Stimulated activated CD8-positive, alpha-beta memory T cell treated with anti-CD3 and anti-CD28 coated beads, Interleukin-12 subunit alpha, Interleukin-12 subunit beta, amount 100 ng/mL, for 4 hours (primary cell): ENCODE measurements at places on chromosomes 5 and 9.
A peak's percentile ranks its signal among the peaks of the same experiment; 100 is the strongest.

- DNase-seq: no peak
Observed at GRCh38 chr5:81826128-81826527, 75.2 kb upstream of the SSBP2 start.

- no peak for DNase-seq
Observed at GRCh38 chr9:95938724-95939123, 63.2 kb downstream of the ERCC6L2 start.

GRCh38 chr5:179382486-179382885 is 37.2 kb upstream of the ADAMTS2 start:
- no peak for DNase-seq

- no peak for DNase-seq
Observed at GRCh38 chr5:128350705-128351104, 187.3 kb downstream of the FBN2 start.

- DNase-seq: no peak
Observed at GRCh38 chr5:65418661-65419060, 63.1 kb downstream of the ADAMTS6 start.

GRCh38 chr9:22228542-22228941 is 218.1 kb upstream of the DMRTA1 start:
- DNase-seq: no peak

DNA sequence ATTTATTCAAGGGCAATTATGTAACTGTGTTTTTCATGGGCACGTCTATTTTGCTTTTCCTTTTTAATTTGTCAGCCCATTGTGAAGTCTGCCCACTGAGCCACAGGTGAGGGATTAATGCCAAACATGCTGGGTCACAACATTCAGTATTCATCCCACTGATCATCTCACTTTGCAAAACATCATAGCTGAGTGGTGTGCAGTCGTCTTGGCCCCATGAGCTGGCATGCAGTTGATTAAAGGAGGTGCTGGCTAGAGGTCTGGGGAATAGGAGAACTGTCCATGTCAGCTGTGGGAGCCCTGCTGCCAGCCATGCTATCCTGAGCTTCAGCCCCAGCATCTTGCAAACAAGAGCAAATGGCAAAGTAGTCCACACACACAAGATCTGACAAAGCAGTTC is 11.7 kb upstream of the ESM1 start:
- DNase-seq: no peak

GRCh38 chr9:137029058-137029936 is 1.3 kb upstream of the ABCA2 start:
- DNase-seq: peak; percentile 48

- no peak for DNase-seq
Observed at GRCh38 chr5:154541553-154541952, 63.5 kb upstream of the HAND1 start.

DNA sequence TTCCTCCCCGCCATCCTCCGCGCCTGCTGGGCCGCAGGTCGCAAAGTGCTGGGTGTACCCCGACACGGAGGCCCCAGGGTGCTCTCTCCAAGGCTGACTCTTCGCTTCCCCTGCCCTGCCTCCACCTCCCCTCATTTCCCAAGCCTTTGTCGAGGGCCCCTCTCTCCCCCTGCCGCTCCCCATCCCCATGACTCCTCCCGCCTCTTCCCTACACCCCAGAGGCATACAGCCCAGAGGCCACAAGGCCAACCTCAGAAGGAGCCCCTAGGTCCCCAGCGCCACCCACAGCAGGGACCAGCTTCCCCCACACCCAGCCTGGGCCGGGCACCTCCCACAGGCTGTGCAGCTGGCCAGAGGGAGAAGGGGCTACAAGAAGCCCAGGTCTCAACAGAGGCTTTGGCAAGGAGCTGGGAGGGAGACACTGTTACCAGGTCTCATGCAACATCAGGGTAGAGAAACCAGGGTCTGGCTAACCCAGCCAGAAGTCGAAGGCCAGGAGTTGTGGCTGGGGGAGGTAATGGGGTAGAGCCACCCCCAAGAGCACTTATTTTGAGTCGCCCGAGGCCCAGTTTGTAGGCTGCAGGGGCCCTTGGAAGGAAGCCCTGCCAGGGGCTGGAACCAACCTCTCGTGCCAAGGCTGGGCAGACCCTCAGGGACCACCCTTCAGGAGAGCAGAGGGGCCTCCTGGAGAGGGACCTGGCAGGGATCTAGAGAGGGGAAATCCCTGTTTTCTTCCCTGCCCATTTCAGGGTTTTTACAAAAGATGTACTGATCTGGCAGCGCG is 24.5 kb upstream of the SARDH start:
- no peak for DNase-seq

GRCh38 chr5:113807427-113807991 is 294.0 kb downstream of the YTHDC2 start:
- DNase-seq: no peak

DNA sequence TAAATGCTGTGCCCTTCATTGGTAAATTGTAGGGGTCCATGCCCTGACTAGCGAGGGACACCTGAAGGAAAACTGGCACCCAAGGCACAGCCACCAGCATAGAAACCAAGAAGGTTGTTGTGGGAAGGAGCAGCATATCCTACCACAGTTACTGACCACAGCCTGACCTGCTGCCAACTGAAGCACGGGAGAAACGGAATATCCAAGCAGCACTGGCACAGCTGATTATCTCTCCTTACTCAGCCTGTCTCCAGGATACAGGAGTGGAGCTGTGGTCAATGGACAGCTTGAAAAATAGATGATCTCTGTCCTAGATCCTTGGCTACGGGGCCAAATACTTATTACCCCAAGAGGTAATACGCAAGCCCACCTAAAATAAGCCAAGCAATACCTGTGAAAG is 164.5 kb downstream of the ATPSCKMT start:
- no peak for DNase-seq

GRCh38 chr9:116403171-116403570 is 249.6 kb downstream of the PAPPA start:
- DNase-seq: no peak

DNA sequence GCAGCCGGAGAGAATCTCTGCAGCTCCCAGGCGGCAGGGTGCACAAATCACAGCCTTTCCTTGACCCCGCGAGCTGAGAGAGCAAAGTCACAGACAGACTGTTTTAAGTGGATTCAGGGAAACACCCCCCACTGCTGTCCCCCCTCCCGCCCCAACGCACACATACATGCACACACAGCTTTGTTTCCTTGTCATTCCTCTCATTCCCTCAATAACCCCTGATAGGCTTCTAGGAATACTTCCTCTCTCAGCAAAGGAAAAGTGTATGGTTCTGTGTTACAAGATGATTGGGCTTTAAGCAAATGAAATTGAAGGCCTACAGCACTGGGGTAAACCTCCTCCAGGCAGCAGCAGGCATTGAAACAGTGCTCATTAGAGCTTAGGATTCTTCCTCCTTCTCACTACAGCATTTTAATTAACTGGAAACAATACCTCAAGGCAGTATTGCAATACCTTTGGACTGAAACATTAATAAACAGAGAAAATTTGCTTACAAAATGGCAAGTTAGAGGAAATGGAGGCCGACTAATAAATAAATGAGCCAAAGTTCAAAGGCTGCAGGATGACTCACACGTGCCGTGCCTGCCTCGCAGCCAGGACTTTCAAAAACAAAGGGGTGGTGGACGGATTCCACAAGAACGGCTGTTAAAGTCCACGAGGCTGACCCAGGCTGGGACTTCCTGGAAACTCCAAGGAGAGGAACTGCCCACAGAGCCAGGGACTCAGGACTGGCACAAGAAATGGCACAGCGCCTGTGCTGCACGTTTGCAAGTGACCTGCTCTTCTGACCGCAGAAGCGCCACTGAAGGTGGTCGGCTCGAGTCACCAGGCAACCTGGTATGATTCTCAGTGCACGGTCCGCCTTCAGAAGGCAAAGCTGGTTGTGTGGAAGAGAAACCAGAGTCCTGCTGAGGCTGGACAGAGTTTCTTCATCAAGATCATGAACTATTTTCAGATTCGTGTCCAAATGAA is 236.2 kb downstream of the SYK start:
- DNase-seq: no peak

DNA sequence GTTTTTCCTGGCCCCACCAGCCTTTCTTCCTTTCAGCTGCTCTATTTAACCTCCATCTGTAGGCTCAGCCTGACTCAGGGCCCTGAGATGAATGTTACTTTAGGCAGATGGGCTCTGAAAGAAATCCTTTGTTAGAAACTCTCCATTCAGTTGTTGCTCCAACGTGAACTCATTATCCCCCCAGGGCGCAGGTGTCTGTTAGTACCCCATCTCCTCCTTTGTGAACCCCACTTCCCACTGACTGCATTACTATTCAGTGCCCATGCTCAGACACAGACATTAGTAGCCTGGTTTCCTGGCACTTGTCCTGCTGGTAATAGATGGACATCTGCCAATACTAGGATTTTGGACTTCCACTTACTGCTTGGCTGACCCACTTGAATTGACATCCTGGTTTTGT is 1271.6 kb downstream of the PTPRD start:
- no peak for DNase-seq

GRCh38 chr5:145855763-145856267 is 17.0 kb downstream of the GRXCR2 start:
- no peak for DNase-seq

DNA sequence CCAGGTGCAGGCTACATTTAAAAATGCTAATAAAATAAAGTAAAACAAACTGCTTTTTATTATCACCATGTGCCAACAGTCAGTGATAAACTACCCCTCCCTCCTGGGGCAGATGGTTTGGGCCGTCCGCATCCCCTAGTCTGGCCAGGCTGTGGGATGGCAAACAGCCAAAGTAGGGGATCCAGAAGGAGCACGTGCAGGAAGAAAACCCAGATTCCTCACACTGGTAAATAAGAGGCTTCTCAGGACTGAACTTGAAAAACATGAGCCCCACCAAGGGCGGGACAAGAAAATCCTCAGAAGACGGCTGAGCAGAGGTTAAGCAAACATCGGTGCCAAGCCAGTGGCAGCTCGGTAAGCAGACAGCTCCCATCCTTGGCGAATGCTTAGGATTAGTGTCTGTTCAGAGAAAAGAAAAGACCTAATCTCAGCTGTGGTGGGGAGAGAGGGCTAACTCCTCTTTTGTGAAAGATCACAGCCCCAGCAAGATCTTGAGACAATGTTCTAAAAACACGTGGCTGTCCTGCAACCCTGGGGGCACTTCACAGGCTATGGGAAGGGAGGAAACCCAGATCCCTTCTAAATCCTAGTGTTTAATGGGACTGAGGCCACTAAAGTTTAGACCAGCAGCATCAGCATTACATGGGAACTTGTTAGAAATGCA is 46.5 kb upstream of the GDNF start:
- DNase-seq: no peak
